ENCODE measurements at places on chromosomes 1 and 21. TPM values are rescaled to one million over a fixed set of nuclear protein-coding genes. Genes with fewer than 3 reads are reported as not detected.

Gene FLG
- total RNA-seq, result not detected

Gene APCS
- total RNA-seq, result not detected

Gene IL23R
- not detected for total RNA-seq

Gene SELENBP1
- 102 TPM for total RNA-seq

Gene HP1BP3
- total RNA-seq, result 109 TPM

Gene CASQ1
- total RNA-seq, result not detected

Gene BCL2L15
- not detected for total RNA-seq

Gene MEGF6
- 194 TPM for total RNA-seq

Gene KIAA0040
- 36.7 TPM for total RNA-seq

Gene FTCD
- 0.85 TPM for total RNA-seq

Gene RGSL1
- total RNA-seq, result not detected

DNA sequence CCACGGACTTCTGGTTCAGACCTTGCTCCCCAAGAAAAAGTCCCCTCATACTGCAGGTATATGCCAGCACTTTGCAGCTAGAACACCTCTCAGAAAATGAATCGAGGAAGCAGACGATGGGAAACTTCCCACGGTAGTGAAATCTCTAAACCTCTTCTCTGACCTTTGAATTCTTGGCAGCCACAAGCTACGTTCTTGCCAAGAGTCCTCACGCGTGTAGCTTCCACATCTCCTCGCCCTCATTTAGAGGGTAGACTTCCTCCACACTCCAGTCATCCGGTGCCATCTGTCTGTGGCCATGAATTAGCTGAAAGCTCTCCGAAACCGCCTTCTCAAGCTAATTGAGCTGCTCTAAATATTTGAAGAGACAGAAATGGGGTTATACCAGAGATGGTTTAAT is 127.8 kb downstream of the RGS7 start:
- no peak overlapping the region for H3K4me3 ChIP-seq
- no peak overlapping the region for H3K27ac ChIP-seq
- no peaks in the 10 kb centered on the region for H3K27me3 ChIP-seq
- no peaks in the 10 kb centered on the region for H3K36me3 ChIP-seq
- no peaks in the 10 kb centered on the region for H3K4me1 ChIP-seq

GRCh38 chr1:236370420-236370819 is 23.7 kb upstream of the EDARADD start:
- no peak overlapping the region for H3K4me3 ChIP-seq
- H3K4me1 ChIP-seq, result no peaks in the 10 kb centered on the region
- no peak overlapping the region for H3K27ac ChIP-seq
- no peaks in the 10 kb centered on the region for H3K27me3 ChIP-seq
- H3K36me3 ChIP-seq, result no peaks in the 10 kb centered on the region
- DNase-seq, result no peak

DNA sequence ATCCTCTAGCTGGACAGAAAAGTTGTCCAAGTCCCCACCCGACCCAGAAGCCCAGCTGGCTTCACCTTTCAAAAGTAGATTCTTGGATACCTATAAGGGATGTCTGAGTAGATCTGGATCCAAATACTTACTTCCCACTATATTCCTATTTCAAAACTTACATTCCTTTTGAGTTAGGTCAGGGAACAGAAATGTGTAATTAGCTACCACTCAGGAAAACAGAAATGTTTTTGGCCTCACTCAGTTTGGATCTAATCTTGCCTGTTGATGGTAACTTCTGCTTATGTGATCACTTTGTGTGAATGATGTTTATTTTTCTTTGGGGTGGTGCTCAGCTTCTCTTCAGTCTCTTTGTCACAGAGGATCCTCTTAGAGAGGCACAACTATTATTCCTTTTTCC is 814.4 kb upstream of the RGS18 start:
- no peak for DNase-seq
- H3K27me3 ChIP-seq, result no peaks in the 10 kb centered on the region
- H3K27ac ChIP-seq, result no peak overlapping the region
- no peaks in the 10 kb centered on the region for H3K36me3 ChIP-seq

DNA sequence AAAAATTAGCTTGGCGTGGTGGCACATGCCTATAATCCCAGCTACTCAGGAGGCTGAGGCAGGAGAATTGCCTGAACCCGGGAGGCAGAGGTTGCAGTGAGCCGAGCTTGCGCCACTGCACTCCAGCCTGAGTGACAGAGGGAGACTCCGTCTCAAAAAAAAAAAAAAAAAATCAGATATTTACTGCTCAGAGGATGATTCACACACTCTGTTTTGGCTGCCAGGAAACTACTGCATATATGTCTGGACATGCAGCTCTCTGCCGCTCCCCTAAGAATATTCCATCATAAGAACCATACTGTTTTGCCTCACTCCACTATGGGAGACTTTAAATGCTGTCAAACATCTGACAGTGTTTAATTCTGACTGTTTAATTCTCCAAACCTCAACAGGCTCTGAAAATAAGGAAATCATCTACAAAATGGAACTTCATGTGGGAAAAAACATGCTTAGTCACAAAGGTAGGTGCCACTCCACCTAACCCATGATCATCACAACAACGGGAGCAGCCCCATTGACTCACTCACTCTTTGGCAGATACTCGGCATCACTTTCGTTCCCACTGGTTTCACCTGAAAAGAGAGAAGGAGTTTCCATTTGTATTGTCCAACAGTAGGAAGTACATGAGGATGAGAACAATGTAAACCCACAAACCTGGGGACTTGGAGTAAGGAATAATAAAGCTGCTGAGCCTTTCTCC is 29.3 kb upstream of the BCAS2 start:
- DNase-seq, result no peak
- no peaks in the 10 kb centered on the region for H3K27me3 ChIP-seq
- H3K4me3 ChIP-seq, result no peak overlapping the region
- no peak overlapping the region for H3K27ac ChIP-seq

DNA sequence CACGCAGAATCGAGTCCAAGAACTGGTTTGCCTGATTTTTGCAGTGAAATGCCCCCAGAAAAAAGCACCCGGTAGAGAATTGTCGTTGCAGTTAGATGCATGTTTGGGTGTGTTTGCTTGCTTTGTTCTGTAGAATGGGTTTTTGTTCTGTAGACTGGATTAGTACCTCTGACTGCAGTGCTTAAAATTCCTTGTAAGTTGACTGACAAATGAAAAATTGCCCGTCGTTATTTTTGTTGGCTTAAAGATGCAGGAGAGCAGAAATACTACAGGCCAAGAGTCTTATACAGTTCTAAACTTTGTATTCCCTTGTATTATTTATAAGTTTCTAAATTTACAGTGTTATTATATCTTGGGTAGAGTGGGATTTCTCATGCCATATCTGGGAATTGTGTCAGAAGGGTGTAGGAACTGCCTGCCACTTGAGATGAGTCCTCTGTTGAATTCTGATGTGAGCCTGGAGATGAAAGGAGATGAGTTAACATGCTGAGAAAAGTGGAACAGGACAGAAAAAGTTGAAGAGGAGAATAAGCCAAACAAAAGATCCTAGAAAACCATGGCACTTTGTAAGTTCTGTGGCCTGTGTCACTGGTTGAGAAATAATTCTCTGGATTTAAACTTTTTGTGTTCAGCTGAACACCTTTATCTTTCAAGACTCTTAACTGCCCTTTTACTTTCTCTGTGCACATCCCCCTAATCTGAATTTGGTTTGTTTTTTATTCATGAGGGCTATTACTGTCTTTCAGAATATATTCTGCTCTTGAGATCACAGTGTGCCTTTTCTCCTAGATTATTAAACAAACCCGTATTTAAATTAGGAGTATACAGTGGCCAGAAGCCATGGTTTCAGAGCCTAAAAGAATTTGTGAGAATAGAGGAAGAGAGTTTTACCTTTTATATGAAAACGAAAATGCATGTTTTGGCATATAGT is 1.4 kb downstream of the DESI2 start:
- H3K27ac ChIP-seq, result peak overlapping the region; percentile 99
- H3K4me1 ChIP-seq, result peaks cover 34% of the 10 kb centered on the region
- H3K4me3 ChIP-seq, result peak overlapping the region; percentile 95
- no peak for DNase-seq
